Stimulated activated CD4-positive, alpha-beta T cell treated with anti-CD3 and anti-CD28 coated beads, TNF-alpha, amount 100 ng/mL, for 4 hours (primary cell): ENCODE measurements at places on chromosomes 3 and 15.

- no peak for DNase-seq
These were observed 5.4 kb downstream of the TLNRD1 start for GRCh38 chr15:81006124-81006523.

DNA sequence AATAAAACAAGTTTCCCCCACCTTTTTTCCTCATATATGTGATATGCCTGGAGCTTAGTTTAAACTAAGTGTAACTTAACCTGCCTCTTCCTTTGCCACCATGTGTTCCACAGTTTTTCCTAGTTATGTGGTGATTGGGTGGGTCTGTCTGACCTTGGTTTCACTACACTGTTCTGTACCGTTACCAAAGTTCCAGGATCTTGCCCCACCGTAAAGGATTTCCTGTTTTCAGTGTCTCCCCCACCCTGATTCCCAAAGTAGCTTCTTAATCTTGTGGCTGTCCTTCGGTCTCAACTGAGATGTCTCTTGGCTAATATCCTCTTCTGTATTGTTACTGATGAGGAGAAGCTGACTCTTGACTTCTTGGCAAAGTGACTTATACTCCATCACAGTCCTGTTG, 6.4 kb upstream of the MGA start:
- no peak for DNase-seq

- DNase-seq, result no peak
These were observed 23.0 kb downstream of the SUCNR1 start for GRCh38 chr3:151896246-151897012.

- DNase-seq, result no peak
These were observed 57.6 kb downstream of the CLDN11 start for GRCh38 chr3:170476291-170476690.

DNA sequence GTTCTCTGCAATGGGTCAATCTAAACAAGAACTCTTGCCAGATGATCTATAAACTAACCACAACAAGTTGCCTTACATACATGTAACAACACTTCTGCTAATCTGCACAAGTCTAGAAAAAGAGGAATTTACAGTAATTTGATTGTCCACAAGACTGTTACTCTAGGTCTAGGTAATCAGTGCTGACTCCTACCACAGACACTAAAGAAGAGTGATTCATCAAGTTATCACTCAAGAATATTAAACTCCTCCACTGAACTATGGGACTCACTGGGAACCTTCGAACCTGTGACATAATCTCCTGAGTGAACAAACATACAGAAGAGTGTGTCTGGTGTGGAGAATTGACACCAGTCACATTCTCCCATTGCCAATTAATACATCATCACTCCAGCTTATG, 138.3 kb downstream of the ANXA2 start:
- DNase-seq, result no peak

DNA sequence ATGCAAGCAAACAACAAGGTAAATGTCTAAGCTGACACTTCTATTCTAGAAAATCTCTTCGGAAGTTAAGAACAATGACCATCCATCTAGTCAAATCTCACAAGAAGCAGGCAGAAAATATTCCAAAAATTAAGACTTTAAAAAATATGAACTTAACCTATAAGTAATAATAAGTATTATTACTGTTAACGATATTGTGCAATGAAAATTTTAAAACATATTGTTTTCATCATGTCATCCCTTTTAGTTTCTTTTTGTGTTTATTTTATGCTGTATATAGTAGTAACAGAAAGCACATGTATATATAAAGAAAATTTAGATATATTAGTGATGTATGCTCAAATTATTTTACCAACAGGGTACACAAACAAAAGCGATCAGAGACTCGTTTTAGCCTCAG, 4.1 kb downstream of the HDGFL3 start:
- DNase-seq, result no peak

DNA sequence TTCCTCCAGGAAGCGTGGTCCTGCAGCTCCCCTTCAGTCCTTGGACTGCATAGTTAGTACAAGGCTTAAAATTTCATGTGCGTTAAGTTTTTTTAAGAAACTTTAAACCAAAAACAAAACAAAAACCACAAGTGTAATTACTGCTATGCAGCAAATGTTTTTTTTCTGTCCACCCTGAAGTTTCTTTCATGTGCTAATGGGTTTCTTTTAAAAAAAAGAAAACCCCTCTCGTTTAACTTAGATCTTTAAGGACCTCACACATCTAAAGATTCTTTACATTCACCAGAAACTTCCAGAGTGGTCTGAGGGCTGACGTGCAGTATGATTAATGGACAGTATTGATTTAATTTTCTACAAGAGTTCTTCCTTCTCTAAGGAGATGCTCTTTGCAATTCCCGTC, 72.0 kb upstream of the PYGO1 start:
- no peak for DNase-seq

DNA sequence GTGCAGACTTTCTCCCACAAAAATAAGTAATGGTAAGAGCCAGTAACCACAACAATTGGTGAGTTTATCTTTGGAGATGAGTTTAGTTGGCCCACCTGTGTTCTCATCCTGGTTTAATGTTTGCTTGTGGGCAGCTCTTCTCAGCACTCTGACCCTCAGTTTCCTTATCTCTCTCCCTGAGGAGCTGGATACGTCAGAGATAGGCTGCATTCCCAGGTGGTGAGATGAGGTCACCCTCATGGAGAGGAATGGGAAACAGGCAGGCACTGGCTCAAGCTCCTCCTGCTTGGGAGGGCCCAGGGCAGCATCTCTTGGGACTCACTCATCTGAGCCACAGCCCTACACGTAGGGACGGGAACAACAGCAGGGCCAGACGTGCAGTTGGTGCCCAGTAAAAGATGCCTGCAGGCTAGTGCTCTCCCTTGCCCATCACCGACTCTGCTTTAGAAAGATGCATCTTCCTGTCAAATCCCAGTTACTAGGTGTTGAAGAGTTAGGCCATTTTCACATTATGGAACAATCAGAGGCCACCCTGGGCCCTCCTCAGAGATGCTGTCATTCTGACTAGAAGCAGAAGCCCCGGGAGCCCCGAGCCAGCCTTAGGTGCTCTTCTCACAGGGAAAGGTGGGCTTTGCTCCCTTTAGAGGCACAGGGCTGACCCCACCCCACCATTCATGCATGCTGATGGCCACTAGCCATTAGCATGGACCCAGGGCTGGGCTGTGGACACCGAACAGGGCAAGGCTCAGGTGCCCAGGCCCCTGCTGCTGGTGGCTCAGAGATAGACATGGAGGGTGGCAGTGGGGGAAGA, 59.7 kb downstream of the GRIP2 start:
- DNase-seq, result no peak

- no peak for DNase-seq
These were observed 13.7 kb downstream of the MAP2K1 start for GRCh38 chr15:66400351-66400774.

DNA sequence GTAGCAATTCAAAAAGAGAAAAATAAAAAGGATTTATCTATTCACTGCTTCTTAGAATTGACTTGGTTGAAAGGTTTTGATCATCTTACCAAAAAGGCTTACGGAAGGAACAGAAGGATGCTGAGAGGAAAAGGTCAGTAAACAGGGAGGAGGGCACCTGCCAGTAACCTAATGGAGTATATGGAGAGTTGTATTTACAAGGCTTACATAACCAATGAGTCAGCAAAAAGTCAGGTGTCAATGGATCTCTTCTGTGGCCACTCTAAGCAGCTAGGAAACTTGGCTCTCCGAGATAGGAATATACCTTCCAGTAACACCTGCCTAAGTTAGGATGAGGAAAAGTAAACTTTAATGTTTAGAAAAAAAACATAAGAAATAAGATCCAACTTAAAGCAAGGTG, 80.5 kb upstream of the PLXND1 start:
- no peak for DNase-seq

DNA sequence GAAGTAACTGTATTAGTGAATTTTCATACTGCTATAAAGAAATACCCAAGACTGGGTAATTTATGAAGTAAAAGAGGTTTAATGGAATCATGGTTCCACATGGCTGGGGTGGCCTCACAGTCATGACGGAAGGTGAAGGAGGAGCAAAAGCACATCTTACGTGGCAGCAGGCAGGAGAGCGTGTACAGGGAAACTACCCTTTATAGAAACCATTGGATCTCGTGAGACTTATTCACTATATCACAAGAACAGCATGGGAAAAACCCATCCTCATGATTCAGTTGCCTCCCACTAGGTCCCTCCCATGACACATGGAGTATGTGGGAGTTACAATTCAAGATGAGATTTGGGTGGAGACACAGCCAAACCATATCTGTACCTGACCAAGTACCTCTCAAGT, 812.3 kb upstream of the ALCAM start:
- DNase-seq, result no peak

DNA sequence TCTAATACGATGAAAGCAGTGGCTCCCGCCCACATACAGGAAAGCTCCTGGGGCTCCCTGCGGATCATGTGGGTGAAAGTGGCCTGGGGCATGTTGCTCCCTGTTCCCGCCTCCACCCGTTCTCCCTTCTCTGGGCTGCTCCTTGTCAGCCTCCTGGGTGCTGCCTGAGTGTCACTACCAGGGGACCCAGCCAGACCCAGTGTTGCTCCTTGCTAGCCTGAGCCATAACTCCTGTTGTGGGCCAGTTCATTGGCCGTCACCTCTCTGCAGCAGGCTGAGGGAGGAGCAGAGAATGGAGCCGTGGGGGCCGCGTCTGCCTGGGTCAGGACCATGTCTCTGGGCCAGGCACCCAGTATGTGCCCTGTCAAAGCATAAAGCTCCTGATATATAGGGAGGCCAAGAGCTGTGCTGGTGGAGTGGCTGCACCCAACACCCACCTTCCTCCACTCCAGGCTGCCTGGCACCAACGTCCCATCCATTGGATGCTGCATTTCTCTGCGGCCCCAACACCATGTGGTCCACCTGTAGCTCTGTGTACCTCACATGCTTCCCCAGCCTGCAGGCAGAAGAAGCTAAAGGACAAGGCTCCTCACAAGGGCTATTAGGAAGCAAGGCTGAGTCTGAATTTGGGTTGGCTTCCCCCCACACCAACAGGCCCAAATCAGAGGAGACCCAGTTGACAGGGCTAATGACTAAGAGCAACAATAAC, 40.5 kb downstream of the KLF13 start:
- DNase-seq, result no peak

DNA sequence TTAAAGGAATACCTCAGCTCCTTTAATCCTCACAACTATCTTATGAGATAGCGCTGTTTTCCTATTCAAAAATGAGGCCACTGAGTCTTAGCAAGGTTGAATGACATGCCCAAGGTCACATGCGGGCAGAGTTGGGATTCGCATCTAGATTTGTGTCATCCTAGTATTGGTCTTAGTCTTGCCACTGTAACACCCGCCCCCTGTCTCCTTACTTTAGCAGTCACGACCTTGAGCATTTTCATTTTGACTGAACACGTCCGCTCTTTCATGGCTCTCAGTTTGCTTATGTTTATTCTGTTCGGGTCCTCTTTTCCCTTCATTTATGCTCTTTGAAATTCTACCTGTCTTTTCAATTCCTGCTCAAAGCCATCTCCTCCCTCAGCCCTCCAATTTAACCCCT, 112.5 kb upstream of the CADPS start:
- no peak for DNase-seq

DNA sequence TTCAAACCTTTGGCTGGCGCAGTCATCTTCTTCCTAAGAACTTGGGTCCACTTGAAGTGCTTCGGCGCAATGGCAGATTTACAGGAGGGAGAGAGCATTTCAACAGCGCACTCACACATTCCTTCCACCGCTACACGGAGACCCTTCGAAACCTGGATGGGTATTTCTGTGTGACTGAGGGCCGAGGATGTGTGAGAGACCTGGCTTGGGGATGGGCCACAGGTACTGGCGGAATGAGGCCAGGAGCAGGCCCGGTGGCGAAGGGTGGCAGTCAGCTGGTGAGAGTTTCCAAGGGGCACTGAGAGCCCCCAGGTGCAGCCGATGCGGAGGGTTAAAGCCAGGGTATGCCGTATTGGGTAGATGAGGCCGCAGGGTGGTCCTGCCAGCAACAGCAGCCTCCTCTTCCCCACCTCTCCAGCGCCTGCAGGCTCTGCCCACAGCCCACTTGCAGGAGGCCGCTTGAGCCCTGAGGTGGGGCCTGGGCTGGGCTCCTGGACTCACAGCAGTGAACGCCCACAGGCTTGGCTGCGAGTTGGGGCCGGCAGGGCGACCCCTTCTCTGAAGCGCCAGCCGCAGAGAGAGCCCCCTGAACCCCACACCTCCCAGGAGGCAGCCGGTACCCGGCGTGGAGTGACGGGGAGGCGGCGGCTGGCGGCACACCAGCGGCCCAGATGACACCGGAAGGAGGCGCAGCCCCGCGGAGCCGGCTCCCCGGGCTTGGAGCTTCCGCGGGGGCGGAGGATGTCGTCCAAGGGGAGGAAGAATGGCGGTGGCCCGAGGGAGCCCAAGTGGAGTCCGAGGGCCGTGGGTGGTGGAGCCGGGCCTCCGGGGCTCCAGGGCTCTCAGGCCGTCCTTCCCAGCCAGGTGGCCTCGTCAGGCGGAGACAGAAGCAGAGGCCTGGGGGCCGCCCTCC, 166.5 kb downstream of the NSMCE3 start:
- DNase-seq, result no peak

DNA sequence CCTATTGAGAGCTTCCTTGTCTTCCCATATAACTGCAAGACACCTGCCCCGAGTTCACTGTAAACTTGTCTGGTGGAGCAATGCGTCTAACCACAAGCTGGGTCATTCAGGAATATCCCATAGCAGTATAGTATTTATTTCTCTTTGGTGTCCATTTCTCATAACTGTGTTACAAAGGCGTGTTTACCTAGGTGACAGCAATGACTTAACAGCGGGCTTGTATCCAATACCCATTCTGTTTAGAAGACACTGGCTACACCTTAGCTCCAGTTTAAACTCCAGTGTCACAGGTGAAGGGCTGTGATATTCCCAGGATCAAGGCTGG, 24.3 kb downstream of the ATP10A start:
- no peak for DNase-seq

DNA sequence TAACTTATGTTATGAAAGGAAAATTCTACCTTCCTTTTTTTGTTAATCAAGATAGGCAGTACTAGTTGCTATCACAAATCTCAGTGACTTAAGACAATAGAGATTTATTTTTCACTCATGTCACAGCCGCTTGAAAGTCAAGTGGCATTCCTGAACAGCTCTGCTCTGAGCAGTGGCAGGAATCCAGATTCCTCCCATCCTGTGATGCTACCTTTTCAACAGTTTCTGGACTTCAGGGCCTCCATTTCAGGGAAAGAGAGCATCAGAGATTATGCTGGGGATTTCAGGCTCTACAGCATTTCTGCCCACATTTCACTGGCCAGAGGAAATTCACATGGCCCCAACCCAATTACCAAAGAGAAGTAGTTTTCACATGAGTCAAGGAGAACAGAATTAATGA, 83.4 kb downstream of the IL1RAP start:
- DNase-seq, result no peak

DNA sequence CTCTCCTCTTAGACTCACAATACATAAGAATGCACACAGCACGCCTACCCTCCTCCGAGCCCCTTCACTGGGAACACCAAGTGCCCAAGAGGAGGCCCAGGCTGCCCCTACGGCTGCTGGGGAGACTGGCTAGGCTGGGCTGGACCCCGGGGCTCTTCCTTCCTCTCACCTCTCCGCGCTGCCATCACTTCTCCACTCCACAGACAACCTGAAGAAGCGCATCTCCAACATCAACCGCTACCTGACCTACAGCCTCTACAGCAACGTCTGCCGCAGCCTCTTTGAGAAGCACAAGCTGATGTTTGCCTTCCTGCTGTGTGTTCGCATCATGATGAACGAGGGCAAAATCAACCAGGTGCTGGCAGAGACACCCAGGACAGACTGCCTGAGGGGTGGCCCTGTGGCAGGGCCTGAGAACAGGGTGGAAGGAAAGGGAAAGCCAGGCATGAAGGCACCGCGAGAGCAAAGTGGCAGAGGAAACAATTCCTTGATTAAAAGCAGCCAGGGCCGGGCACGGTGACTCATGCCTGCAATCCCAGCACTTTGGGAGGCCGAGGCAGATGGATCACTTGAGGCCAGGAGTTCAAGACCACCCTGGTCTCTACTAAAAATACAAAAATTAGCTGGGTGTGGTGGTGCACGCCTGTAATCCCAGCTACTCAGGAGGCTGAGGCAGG, 51.6 kb downstream of the SEMA3G start:
- no peak for DNase-seq
